Daoy (cell line): ENCODE measurements at places on chromosomes 1 and 21. TPM values are rescaled to one million over a fixed set of nuclear protein-coding genes. Genes with fewer than 3 reads are reported as not detected.

GRCh38 chr1:178407655-178408054 lies 89.1 kb downstream of the CLEC20A start:
- DNase-seq: no peak

- DNase-seq: no peak
Observed at GRCh38 chr1:6969762-6970161, 184.5 kb downstream of the CAMTA1 start.

- DNase-seq: peak; percentile 20
Observed at GRCh38 chr1:15452216-15452615, 4.3 kb upstream of the CELA2A start.

- DNase-seq: no peak
Observed at GRCh38 chr1:115329965-115330364, 8.1 kb downstream of the NGF start.

DNA sequence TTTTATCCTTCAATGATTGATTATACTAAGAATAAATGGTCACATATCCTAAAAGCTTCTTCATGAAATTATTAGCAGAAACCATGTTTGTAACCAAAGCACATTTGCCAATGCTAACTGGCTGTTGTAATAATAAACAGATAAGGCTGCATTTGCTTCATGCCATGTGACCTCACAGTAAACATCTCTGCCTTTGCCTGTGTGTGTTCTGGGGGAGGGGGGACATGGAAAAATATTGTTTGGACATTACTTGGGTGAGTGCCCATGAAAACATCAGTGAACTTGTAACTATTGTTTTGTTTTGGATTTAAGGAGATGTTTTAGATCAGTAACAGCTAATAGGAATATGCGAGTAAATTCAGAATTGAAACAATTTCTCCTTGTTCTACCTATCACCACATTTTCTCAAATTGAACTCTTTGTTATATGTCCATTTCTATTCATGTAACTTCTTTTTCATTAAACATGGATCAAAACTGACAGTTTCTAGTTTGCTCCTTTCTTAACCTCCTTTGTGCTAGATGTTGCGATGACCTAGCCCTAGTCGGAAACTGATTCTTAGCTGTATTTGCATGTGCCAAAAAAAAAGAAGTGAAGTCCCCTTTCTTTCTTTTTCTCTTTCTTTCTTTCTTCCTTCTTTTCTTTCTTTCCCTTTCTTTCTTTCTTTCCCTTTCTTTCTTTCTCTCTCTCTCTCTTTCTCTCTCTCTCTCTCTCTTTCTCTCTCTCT lies 45.1 kb downstream of the MAP3K7CL start:
- no peak for DNase-seq

DNA sequence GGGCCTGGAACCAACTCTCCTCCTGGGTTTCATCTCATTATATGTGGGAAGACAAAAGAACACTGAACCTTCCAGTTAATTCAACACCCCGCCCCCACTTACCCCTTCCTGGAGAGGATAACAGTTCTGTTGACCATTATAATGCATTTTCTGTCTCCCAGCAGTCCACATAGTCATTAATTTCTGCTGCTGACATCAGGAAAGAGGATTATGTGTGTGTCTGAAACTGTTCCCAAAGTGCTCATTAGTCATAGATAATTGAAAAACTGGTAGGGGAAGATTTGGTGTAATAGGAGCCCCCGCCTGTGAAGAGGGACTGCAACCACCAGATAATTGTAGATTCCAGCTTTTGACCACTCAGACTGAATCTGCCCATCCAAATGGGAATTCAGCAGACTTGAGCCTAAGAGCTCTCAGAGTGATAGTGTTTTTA lies 208.7 kb downstream of the FGGY start:
- DNase-seq: peak; percentile 50

DNA sequence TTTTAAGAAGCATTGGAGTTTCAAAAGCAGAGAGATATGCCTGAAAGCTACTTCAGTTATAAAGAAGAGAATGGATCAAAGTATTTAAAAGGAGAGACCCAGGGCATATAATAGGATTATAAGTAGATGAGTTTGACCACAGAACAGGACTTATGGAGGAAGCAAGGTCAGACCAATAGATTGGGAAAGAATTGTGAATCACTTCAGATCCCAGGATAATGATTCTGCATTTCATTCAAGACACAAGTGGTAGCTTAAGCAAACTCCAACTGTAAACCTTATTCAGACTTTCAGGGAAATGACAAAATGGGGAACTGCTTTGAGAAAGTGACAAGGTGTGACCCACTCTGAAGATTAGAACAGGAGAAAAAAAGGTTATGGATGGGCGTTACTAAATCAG lies 18.9 kb upstream of the OR10J5 start:
- DNase-seq: no peak

- DNase-seq: no peak
Observed at GRCh38 chr1:24300971-24301784, 18.0 kb upstream of the GRHL3 start.

GRCh38 chr1:168246506-168246905 lies 20.7 kb downstream of the SFT2D2 start:
- no peak for DNase-seq

DNA sequence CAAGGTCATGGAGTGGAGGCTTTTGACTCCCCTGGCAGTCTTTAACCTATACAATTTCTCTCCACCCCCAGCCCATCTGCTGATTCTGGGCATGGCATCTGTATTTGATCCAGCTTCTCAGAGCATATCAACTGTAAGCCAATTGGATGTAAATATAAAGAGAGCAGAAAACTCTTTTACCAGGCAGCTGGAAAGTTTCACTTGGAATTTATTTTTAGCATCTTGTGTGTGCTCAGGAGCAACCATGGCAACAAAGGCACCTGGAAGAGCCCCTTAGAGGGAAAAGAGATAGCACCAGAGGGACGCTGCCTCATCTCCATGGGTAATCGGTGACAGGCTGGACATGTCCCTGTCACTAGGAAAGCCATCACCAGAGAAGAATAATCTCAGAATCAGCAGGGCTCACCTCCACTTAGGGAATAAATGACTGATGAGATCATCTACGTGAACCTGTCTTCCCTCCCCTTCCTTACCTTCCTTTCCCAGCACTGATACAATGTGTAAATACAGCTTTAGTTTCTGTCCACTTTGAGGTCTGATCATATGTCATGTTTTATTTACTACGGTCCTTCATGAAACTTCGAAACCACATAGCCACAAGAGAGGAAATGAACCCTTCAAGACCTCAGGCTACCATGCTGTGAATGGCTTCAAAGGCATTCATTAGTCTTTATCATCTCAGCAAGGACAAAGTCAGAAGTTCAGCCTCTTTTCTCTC lies 25.3 kb upstream of the SIPA1L2 start:
- peak; percentile 42 for DNase-seq

Gene CD5L
- total RNA-seq: not detected in 2 replicates

Gene B3GALT5
- 0.57 and 1.8 TPM in 2 replicates for total RNA-seq
